ENCODE measurements at places on chromosomes 11 and 22. TPM values are rescaled to one million over a fixed set of nuclear protein-coding genes. Genes with fewer than 3 reads are reported as not detected.

CDC42BPG gene
- total RNA-seq: 1.1 TPM

NLRX1 gene
- total RNA-seq: 32.2 TPM

- DNase-seq: no peak
Observed at GRCh38 chr11:132318421-132319157, 948.2 kb downstream of the NTM start.

- DNase-seq: no peak
Observed at GRCh38 chr11:128728767-128729587, 35.1 kb downstream of the FLI1 start.
